ENCODE measurements at places on chromosomes 16 and 17. TPM values are rescaled to one million over a fixed set of nuclear protein-coding genes. Genes with fewer than 3 reads are reported as not detected.
A peak's percentile ranks its signal among the peaks of the same experiment; 100 is the strongest.

The ORMDL3 gene
- total RNA-seq, result 34.7 TPM

The CLEC19A gene
- total RNA-seq, result not detected

The TUBG2 gene
- 15.0 TPM for total RNA-seq

The PLD6 gene
- 12.9 TPM for total RNA-seq

The GPRC5B gene
- total RNA-seq, result 90.0 TPM

The NPIPB5 gene
- total RNA-seq, result 37.9 TPM

The UBE2O gene
- 35.4 TPM for total RNA-seq

- no peak for DNase-seq
Observed at GRCh38 chr16:31080756-31081419, 6.7 kb downstream of the ZNF646 start.

- no peak for DNase-seq
Observed at GRCh38 chr16:67934306-67935100, 2.1 kb downstream of the PSMB10 start.

DNA sequence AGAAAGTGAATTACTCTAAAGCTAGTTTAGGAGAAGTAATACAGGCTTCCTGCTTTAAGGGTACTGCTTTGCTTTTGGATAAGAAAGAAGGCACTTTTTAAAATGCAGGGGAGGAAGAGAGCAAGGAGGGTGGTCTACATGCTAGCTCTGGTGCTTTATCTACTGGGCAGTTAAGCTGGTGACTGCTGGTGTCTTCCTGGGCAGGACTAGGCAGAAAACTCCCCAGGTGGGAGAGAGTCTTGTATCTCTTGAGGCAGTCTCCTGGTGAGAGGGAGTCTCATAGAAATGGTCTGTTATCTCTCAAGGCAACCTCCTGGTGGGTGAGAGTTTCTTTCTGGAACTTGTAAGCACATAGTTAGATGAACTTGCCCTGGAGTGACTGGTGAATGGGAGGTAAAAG, 953.9 kb upstream of the GOT2 start:
- DNase-seq, result no peak

- DNase-seq, result no peak
Observed at GRCh38 chr17:7955414-7956227, 23.6 kb downstream of the CNTROB start.

- DNase-seq, result no peak
Observed at GRCh38 chr17:13420418-13420826, 181.3 kb downstream of the HS3ST3A1 start.

DNA sequence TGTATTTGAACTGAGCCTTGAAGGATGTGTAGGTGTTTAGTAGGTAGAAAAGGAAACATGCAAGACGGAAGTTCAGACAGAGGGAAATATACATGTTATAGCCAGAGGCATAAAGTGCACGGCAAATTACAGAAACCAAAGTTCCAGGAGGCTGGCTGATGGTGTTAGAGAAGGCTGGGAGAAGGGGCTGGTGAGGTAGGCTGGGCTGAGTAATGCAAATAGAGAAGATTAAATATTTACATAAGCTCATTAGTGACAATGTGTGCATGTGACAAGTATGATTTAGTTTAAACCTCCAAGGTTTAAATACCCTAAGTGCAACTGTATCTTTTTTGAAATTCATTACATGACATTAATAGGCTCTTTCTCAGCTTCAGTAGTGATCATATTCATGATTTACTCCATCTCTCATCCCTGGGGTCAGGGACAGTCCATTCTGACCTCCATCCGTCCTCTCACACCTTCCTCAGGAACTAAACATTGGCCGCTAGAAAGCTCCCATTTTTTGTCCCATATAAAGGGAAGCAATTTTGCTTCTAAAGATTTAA, 399.8 kb upstream of the SALL1 start:
- no peak for DNase-seq

DNA sequence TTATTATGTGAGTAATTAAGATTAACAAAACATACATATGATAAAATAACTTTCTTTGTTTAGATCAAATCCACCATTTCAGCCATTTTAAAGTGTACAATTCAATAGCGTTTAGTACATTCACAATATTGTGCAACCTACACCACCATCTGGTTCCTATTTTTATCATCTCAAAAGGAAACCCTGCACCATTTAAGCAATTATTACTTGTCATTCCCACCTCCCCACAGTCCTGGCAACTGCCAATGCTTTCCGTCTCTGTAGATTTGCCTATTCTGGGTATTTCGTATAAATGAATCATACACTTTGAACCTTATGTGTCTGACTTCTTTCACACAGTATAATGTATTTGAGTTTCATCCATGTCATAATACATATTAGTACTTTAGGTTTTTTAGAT, 162.5 kb upstream of the CNTNAP4 start:
- DNase-seq, result no peak

GRCh38 chr17:77749989-77750388, 208.5 kb upstream of the TNRC6C start:
- no peak for DNase-seq

DNA sequence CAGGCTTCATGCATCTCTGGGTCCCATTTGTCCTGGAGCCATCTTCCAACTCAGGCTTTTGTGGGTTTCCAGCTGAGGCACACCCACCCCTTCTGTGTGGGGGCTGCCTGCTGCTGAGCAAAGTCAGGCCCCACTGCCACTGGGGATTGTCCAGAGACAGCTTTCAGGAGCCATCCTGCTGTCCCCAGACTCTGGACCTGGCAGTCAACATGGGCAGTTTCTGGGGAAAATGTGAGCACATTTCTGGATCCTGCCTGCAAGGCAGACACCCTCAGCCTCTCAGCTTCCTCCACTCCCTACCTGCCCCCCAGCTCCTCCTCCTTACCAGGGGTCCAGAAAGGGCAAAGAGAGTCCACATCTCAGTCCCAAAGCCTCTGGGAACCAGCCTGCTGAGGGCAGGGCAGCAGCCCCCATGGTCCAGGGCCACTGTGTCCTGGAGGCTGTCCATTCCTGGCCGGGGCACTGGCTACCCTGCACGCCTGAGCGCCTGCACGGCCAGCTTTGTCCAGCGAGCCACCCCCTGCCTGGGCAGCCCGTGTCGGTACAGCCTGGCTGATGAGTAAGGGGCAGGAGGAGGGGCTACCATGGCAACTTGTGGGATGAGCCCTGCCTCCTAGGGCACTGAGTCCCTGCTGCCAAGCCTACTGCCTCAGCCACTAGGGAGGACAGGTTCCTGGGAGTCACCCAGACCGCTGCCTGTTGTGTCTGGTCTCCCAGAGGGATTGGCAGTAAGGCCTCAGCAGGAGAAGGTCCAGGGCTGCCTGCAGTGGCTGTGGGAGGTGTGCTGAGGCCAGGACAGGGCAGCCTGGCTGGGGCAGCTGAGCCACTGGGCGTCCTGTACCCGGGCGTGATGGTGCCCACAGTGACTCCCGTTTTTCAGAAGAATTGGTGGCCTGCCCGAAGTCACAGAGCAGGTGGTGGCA, at the start of gene SLC47A2:
Gene SLC47A2, minus strand, starts transcription at position 477 of the 923 bp plus-strand sequence. Its CDS starts 29 bp downstream, at position 448.
- DNase-seq, result peak; percentile 73

DNA sequence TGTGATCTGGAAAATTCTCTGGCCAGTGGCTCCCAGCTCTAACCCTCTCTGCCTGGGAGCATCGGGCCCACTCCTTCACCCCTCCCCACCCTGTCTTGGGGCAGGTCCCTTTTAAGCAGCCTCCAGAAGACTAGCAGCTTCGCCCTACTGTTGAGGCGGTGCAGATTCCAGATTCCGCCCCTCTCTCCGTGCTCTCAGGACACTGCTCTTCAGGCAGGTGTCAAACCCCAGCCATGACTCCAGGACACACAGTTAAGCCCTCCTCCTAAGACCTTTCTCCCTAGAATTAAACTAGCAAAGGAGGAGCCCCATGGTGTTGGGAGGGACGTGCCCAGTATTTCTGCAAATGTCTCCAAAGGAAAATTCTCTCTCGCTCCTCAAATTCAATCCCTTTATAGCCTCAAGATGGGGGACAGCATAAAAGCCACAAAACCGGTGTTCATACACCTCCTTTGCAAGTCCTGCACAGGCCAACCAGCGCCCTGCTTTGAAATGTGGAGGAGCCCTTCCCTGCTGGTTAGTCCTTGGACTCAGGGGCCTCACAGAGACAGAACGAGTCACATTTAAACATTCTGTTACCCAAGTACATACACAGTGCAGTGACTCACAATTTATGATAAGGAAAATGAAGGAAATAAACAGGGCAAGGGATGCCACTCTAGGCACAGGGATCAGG, 7.2 kb downstream of the LPO start:
- no peak for DNase-seq

- DNase-seq, result no peak
Observed at GRCh38 chr16:4994719-4995434, 36.7 kb downstream of the SEC14L5 start.

DNA sequence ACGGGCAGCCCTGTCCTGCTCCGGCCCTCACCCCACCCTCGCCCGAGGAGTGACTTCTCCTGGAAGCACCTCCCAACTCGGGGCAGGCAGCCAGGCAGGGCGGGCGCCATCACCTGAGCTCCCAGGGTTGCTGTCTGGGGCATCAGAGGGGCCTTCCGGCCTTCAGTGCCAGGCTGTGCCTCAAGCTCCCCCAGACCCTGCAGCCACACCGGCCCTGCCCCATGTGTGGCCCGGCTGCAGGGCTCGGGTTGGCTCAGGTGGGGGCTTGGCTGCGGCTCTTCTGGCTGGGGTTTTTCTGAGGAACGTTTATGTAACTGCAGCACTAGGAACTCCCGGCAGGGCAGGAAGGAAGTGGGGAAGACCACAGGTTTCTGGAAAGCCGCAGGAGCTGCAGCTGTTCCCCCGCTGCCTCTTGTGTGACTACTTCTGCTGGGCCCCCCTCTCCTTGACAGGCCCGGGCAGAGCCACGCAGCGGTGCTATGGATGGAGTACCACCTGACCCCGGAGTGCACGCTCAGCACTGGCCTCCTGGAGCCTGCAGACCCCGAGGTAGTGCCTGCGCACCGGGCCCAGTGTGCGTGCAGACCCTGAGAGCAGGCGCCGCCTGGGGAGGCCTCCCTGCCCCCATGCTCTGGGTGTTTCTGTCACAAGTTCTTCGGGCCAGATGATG, 45.6 kb downstream of the PRMT7 start:
- DNase-seq, result peak; percentile 59

DNA sequence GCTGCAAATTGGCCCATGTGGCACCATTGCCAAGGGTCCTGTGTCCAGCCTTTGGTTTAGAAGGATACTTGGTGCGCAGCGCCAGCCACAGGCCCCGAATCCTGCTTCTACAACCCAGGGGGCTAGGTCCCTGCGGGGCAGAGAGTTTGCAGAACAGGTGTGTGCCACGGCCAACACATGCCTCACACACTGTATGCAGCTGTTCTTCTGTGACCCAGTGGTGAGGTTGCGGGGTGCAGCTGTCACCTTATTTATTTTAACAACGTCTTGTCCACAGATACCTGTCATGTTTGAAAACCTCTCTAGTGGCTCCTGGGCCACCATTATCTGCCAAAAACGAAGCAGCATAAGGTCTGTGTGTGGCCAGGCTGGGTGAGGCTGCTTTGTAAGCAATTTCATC, 11.6 kb downstream of the CBFA2T3 start:
- peak; percentile 46 for DNase-seq

DNA sequence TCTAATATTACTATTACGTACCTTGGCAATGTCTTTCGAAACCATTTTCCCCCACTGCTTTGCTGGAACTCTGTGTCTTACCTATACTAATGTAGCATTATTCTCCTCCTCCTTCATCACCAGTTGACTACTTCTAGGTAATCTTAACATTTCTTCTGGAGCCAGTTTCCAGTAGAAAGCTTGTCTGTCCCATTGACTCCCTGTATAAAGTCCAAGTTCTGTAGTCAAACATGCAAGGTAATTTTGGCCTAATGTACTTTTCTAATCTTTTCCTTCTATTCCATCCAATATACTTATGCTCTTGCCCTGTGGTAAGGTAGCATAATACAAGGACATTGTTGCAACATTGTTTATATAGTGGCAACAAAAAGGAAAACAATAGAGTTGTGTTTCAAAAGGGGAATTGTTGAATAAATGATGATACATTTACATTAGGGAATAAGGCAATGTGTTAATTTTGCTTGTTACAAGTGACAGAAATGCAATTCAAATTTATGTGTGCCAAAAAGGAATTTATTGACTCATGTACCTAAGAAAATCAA, 27.9 kb downstream of the OMG start:
- DNase-seq, result no peak
